ENCODE measurements at places on chromosomes 2 and 18.

DNA sequence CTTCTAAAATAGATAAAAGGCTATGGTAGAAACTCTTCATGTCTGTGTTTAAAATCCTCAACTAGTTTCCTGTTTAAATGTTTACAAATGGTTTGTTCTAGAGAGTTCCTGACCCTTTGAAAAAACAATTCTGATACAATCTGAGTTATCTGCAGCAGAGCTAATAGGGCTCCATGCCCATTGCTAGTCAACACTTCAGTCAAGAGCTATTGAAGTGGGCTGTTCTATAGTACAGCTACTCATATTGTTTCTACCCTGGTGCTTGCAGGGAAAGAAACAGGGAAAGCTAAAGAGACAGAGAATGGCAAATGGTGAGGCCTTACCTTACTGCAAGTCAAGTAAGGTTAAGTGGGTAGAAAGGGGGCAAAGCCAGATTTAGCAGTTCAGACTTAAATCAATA, 112.3 kb upstream of the CAVIN2 start:
- H3K27me3 ChIP-seq = no peaks in the 10 kb centered on the region
- H3K4me1 ChIP-seq = no peaks in the 10 kb centered on the region
- no peaks in the 10 kb centered on the region for H3K36me3 ChIP-seq
- DNase-seq = no peak
- no peak overlapping the region for H3K27ac ChIP-seq

GRCh38 chr2:95019572-95019971, 5.9 kb upstream of the MAL start:
- peaks cover 43% of the 10 kb centered on the region for H3K4me1 ChIP-seq
- peak overlapping the region; percentile 66 for H3K4me3 ChIP-seq
- DNase-seq = no peak
- H3K27ac ChIP-seq = peak overlapping the region; percentile 91
- no peaks in the 10 kb centered on the region for H3K36me3 ChIP-seq

DNA sequence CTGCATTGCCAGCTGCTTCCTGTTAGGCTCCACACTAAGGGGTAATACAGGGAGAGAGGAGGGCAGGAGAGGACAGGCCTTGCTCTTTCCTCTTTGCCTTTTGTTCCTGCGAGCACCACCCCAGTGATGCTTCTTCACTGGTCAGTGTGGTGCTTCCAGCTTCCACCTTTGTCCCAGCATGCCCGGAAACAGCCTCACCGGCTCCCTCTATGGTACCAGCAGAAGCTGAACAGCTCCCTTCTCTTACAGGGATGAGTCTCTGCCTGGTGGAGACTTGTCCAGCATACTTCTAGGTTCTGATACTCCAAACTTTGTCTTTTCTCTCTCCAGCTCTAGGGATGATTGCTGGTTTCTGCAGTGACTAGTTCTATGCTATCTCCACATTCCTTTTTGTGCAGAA, 413.3 kb downstream of the TSN start:
- H3K4me1 ChIP-seq = peaks cover 6% of the 10 kb centered on the region
- H3K36me3 ChIP-seq = no peaks in the 10 kb centered on the region
- DNase-seq = no peak
- no peak overlapping the region for H3K4me3 ChIP-seq

GRCh38 chr2:196501836-196502235, 137.7 kb upstream of the CCDC150 start:
- H3K27me3 ChIP-seq = no peaks in the 10 kb centered on the region
- DNase-seq = no peak
- H3K4me1 ChIP-seq = no peaks in the 10 kb centered on the region
- no peak overlapping the region for H3K4me3 ChIP-seq

GRCh38 chr2:228681426-228681825, 499.9 kb upstream of the SPHKAP start:
- no peaks in the 10 kb centered on the region for H3K36me3 ChIP-seq
- DNase-seq = no peak
- no peaks in the 10 kb centered on the region for H3K27me3 ChIP-seq
- H3K4me1 ChIP-seq = no peaks in the 10 kb centered on the region

- no peak for DNase-seq
- H3K27me3 ChIP-seq = peaks cover 41% of the 10 kb centered on the region
Observed at GRCh38 chr2:111031546-111032478, 88.9 kb upstream of the BCL2L11 start.

DNA sequence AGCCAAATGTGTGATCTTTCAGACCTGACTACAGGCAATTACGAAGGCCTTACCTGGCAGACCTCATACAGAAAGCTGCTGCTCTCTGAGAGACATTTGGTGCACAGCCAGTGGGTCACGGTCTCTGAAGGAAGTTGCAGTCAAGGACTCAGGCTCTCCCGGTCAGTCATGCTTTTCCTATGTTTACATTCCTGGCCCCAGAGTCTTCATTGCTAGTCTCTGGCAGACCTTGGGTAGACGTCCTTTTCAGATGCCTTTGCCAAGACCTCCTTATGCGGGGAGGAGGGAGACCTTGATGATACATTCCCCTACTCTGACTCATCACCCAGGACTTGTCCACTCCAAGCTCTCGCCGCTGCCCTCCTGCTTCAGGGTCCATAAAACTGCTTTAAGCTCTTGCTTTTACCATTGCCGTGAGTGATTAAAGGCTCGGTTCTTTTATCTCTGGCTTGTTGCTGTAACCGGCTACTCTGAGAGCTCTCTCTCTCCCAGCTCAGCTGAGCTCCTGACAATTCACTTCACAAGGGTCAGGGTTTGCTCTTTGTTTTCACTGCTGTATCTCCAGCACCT, 62.0 kb upstream of the SLC35F5 start:
- peak overlapping the region; percentile 32 for H3K27ac ChIP-seq
- no peaks in the 10 kb centered on the region for H3K36me3 ChIP-seq
- H3K4me1 ChIP-seq = peaks cover 7% of the 10 kb centered on the region
- H3K27me3 ChIP-seq = no peaks in the 10 kb centered on the region
- H3K4me3 ChIP-seq = peak overlapping the region; percentile 41
